ENCODE measurements at places on chromosomes 7 and 10.

DNA sequence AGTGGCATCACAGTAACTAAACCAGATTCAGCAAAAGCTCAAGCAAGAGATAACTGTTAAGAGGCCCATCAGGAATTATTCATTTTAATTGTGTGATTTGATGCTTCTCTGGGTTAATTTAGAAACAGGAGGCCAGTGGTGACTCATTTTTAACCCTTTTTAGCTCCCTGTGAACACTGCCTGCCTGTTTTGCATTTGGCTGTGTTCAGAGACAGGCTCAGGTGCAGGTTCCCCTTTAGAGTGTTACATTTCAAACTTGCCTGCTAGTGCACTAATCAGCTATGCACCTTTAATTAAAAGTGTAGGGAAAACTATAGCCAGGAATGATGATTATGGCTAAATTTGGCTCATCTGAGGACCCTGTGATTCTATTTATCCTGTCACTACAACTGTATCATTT lies 6.5 kb downstream of the STAMBPL1 start:
- no peak for DNase-seq

DNA sequence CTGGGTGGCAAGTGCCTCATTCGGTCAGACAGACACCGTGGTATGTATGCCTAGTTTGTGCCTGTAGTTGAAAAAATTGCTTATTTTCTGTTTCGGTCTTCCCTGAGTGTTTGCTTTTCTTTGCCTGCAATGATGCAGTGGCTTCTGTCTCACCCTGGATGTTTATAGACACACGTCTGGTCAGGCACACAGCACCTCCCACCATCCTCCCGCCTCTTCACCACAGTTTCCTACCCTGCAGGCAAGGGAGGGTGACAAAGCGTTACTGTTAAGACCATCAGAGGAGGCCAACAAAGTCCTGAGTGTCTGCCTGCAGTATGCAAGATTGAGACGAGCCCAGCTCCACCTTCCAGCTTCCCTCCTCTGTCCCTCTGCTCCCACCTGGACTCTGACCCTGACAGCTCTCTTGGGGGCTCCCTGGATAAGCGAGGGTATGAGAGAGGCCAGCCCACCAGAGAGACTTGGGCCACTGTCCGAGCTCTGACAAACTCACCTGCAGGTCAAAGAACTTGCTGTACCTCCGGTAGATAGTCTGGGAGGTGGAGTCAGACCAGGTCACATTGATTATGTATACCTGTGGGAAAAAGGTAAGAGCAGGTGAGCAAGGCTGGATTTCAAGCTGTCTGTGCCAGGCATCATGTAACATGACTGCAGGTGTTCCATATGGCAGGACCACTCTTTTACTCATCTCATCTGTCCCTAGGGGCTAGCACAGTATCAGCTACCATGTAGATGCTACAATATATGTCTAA lies 54.4 kb downstream of the SH3PXD2A start:
- DNase-seq = no peak

- no peak for DNase-seq
Measured at GRCh38 chr10:11704092-11704491, 38.1 kb upstream of the ECHDC3 start.

DNA sequence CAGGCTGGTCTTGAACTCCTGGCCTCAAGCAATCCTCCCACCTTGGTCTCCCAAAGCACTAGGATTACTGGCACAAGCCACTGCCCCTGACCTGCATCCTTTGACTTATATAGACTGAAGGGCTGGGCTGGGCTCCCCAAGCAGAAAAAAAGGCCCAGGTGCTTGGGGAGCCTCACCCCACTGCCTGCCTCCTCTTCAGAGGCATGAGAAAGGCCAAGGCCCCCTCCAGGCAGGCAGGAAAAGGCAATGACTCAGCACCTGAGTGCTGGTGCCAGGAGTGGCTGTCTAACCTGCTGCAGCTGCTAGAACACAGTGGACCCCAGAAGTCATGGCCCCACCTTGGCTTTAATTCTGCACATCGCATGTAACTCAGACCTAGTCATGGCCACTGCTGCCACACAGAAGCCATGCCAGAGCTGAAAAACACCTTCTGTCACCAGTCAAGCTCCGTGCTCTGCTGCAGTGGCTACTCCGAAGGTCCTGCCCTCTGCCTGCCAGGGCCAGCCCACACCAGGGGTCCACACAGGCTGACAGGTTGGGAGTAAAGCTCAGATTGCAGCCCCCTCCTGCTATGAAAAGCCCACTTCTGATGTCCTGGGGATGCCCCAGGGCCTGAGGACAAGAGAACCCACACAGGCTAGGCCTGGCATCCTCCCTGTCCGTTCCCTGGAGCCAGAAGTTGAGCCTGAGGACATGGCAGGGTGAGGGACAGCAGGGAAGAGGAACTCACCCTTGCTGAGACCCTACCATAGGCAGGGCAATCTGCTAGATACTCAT lies 48.5 kb downstream of the GRID1 start:
- no peak for DNase-seq

DNA sequence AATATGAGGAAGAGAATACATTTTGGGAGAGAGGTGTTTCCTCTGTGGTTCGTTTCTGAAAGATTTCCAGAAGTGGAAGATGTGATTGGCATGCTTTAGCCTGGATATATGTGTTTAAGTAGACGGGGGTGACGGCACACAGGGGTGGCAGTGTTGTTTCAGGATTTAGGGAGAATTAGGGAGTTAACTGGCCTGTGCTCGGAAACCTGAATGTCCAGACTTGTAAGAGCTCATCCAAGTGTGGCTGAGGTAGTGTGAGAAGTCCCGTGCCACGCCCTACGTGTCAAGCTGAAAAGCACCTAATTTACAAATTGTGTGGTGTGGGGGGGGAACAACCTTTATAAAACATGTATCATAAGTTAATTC lies 1.1 kb downstream of the RALA start:
- peak; percentile 48 for DNase-seq

GRCh38 chr10:3729397-3729976 lies 55.5 kb downstream of the KLF6 start:
- DNase-seq = peak; percentile 12

DNA sequence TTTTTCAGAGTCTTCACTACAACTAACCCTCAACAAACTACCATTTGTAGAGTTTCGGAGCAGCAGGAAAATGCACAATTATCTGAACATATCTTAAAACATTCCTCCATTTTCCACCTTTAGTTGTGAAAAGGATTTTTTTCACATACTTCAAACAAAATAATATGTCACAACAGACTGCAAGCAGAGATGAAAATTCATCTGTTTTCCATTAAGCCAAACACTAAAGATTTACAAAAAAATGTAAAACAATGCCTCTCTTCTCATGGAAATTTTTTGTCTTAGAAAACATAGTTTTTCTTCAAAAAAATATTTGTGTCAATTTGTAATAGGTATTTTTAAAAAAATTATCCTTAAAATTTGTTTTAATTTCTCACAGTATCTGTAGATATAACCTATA lies 98.9 kb downstream of the ARHGAP12 start:
- no peak for DNase-seq

GRCh38 chr10:63258920-63259678 lies 126.0 kb downstream of the NRBF2 start:
- DNase-seq = no peak

DNA sequence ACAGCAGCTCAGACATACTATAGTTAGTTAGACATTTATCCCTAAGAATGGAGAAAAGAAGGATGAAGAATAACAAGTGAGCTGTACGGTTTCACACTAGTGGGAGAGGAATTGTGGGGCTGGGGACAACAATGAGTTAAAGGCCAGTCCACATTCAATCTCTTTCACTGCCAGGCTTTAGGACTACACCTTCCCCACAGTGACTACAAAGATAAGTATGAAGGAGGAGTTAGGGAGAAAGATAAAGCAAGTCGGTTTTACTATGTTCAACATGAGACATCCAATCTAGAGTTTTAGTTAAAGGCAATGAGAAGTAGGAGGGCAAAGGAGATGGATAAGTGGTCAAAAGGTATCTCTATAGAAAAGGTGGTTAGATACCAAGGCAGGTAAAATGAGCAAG lies 16.3 kb downstream of the ARHGAP12 start:
- DNase-seq = peak; percentile 21

GRCh38 chr10:70916241-70916640 lies 27.9 kb upstream of the PCBD1 start:
- no peak for DNase-seq

GRCh38 chr10:97333601-97334369 lies 744 bp downstream of the FRAT2 start:
- DNase-seq = peak; percentile 52

DNA sequence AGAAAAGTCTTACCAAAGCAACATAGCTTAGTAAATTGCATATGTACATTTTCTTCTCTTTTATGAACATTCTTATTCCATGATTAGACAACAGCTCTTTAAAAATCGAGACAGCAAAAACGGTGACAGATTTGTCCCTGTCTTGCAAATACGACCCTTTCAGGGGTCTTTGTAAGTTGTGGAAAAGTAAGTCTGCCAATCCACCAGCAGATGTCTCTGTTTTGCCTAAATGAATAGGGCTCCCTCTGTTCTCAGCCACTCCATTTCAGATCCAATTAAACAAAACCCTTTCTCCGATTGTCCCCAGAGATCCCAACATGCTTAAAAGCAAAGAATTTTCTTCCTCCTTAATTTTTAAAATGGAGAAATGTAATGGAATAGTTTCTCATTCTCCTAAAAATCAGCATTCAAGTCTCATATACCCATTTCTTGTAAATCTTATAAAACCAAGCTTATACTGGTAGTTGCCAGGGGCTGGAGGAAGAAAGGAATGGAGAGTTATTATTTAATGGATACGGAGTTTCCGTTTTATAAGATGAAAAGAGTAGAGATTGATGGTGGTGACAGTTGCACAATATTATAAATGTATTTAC lies 61.0 kb upstream of the NFE2L3 start:
- DNase-seq = peak; percentile 46

DNA sequence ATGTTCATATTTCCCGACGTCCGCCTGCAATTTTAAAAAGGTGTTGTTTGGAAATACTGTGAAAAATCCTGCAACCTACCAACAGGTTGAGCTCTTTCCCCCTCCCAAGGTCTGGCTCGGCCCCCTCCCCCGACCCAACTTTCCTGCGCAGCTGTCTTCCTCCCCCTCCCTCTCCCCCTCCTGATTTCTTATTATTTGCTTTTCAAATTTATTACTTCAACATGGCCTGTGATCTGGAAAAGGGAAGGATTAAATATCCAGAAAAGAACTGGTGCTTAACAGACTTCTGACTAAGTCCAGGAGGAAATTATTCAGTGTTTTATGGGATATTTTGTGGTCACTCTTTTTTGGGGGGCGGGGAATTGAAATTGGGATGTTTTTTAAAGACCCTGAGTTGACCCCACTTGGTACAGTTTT lies 2.4 kb downstream of the ARID5B start:
- no peak for DNase-seq

- DNase-seq = peak; percentile 99
Measured at GRCh38 chr10:13882119-13882711, 295.4 kb downstream of the PRPF18 start.

Measured in HCEC 1CT (cell line).